ENCODE measurements at places on chromosomes 3 and 15.
A peak's percentile ranks its signal among the peaks of the same experiment; 100 is the strongest.

DNA sequence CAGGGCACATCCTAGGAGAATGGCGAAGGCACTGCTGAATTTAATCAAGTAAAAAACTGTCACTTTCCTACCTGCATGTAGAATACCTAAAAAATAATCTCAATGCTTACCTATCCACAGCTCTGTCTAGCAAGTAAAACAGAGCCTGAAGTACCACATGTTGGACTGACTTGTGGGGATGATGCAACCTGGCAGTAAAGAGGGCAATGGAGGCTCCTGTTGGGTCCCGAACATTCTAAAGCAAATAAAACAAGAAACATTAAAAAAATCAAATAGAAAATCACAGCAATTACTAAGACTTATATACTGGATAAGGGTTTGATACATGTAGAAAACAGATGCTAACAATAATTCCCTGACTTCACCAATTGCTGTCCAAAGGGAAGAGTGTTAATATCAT is 56.1 kb downstream of the PTPN9 start:
- DNase-seq, result no peak

DNA sequence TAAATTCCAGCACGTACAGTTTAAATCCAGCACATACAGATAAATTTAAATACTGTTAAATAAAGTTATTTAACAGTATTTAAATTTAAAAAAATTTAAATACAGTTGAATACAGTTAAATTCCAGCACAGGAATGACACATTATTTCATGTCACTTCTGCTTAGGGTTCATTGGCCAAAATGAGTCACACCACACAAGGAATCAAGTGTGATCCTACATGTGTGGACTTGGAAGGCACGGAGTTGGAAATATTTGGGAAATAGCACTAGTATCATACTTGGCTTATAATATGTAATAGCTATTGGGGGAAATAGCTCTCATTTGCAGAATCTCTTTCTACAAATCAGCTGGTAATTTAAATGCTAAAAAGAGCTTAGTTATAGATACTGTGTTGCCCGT is 10.6 kb downstream of the RAB7A start:
- peak; percentile 20 for DNase-seq

DNA sequence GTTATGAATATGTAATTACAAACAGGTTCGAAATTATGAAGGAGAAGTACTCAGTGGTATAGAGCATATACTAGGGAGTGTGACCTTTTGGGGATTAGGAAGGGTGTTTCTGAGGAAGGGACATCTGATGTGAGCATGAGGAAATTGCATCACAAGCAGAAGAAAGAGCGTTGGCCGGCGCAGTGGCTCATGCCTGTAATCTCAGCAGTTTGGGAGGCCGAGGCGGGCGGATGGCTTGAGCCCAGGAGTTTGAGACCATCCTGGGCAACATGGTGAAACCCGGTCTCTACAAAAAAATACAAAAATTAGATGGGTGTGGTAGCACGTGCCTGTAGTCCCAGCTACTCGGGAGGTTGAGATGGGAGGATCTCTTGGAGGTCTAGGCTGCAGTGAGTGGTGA is 6.9 kb downstream of the CMTM7 start:
- no peak for DNase-seq

- DNase-seq, result peak; percentile 34
Observed at GRCh38 chr3:29329986-29330890, 49.4 kb downstream of the RBMS3 start.

GRCh38 chr15:87959080-87959479 is 297.5 kb downstream of the NTRK3 start:
- DNase-seq, result no peak

GRCh38 chr3:10505050-10505790 is at the start of gene ATP2B2:
Gene ATP2B2 (minus strand): TSS chr3:10505586. CDS start chr3:10449543, 56,043 bp downstream.
- no peak for DNase-seq

GRCh38 chr3:134077649-134078161 is 48.0 kb upstream of the SLCO2A1 start:
- DNase-seq, result no peak

Data from fibroblast of pulmonary artery (primary cell).